ENCODE measurements at places on chromosomes 3 and 15.

DNA sequence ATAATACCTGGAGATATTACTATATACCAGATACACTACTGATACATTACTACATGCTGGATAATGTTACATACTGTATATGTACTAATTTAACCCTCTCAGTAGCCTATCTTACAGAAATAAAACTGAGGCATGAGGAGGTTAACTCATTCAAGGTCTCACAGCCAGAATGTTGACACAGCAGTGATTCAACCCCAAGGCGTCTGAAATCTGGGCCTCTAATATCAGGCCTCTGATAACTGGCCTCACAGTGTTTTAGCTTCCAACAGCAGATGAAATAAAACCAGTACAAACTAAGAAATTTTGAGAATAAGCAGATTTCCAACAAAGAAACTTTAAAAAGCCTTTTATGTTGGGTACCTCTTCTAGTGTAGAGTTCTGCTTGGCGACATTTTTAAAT, 23.4 kb downstream of the DZIP1L start:
- no peak for DNase-seq

GRCh38 chr15:35505809-35506208, 40.2 kb downstream of the DPH6 start:
- DNase-seq = no peak

- no peak for DNase-seq
Measured at GRCh38 chr3:15794842-15795650, 2.7 kb downstream of the ANKRD28 start.

GRCh38 chr15:42611532-42611931, 36.1 kb downstream of the STARD9 start:
- no peak for DNase-seq

GRCh38 chr3:150970665-150971324, 1.7 kb downstream of the CLRN1 start:
- DNase-seq = no peak

- no peak for DNase-seq
Measured at GRCh38 chr15:40343512-40343911, 2.8 kb upstream of the CCDC9B start.

- no peak for DNase-seq
Measured at GRCh38 chr3:56775838-56776555, 25.8 kb downstream of the ARHGEF3 start.

DNA sequence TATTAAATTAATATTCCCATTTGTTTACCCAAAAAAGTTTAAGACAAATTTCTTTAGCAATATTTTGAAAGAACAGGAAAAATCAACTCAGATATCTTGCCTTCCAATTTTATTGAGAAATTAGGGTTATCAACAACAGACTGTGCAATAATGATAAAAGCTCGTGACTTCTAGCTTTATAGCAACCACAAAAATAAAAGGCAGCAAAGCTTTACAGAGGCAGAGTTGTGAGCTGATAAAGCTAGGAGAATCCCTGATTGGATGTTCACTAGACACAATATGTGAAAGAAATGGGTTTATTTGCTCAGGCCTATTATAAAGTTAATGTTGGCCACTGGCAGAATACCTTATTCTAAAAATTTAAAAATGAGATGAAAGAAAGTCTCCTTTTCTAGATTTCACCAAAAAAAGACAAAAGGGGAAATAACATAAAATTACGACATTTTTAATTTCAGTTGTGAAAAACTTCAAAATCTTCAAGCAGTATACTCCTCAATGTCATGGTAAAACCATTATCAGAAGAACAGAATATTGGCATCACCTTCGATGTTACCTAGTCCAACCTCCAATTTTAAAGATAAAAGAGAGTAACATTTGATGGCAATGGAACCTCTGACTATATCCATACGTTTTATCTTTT, 2.8 kb downstream of the VPS13C start:
- no peak for DNase-seq

DNA sequence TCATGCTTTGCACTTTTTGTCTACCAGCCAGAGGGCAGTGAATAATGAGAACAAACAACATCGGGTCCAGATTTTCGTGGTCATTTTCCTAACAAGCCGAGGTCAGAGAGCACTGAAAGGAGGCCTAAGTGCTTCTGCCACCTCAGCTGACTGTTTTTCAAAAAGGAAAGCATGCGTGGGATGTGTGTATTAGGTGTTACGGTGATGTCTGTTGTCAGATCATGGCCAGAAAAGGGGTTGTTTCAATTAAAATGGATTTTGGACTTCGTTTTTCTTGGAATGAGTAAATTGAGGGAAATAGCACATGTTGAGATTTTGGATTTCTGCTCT, 99.5 kb downstream of the APBA2 start:
- DNase-seq = no peak

GRCh38 chr3:27681249-27681748, 40.8 kb downstream of the EOMES start:
- peak; percentile 72 for DNase-seq

All from NCI-H2171 treated with DMSO at 0.1 percent for 48 hours (cell line).